ENCODE measurements at places on chromosomes 6 and 20.

- no peak for DNase-seq
These were observed 91.3 kb upstream of the MPC1 start for GRCh38 chr6:166473886-166474571.

DNA sequence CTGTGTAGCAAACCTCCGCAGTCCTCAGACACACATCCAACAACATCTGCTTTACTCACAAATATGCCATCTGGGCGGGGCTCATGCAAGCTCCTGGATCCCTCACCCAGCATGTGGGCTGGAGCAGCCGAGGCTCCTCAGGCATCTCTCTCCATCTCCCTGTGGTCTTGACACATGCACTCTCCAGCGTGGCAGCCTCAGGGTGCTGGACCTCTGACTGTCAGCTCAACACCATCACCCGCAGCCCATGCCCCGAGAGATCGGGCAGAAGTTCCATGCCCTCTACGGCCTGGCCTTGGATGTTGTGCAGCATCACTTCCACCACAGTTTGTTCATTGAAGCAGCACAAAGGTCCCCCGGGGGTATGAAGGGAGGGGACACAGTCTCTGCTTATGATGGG lies 32.6 kb upstream of the CD93 start:
- DNase-seq = no peak

DNA sequence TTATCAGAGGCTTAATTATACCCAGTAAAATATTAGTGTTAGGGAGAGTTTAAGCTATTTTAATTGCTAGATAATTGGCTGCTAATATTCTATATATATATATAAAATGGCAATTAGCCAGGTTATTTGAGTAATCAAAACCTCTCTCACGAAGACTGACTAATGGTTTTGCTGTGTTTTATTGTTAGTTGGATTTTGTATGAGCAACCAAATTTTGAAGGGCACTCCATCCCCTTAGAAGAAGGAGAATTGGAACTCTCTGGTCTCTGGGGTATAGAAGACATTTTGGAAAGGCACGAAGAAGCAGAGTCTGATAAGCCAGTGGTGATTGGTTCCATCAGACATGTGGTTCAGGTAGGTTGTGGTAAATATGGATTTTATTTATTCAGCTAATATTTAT lies 102.2 kb downstream of the RTN4IP1 start:
- DNase-seq = no peak

GRCh38 chr20:23125625-23126191 lies 39.6 kb upstream of the CD93 start:
- DNase-seq = no peak

GRCh38 chr6:24949020-24949569 lies 13.3 kb upstream of the RIPOR2 start:
- no peak for DNase-seq

DNA sequence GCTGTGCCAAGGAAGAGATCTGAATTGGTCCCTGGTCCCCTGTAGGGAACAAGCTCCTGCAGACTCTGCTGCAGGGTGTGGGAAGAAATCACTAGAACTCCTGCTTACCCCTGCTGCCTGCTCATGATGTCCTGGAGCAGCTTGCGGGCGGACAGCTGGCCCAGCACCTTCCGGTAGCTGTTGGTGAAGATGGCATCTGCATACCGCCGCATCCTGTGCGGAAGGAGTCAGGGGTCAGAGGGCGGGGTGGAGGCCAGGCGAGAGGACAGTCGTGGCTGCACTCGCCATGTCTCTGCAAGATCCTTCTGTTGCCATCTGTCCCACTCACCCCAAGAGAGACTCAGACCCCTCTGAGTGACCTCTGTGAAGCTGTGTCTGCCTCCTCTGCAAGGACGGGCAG lies 5.3 kb downstream of the GHRH start:
- DNase-seq = no peak

- DNase-seq = no peak
These were observed 7.7 kb downstream of the PSMB1 start for GRCh38 chr6:170545405-170545804.

- no peak for DNase-seq
These were observed 21.0 kb upstream of the PRELID3B start for GRCh38 chr20:59063358-59064213.

DNA sequence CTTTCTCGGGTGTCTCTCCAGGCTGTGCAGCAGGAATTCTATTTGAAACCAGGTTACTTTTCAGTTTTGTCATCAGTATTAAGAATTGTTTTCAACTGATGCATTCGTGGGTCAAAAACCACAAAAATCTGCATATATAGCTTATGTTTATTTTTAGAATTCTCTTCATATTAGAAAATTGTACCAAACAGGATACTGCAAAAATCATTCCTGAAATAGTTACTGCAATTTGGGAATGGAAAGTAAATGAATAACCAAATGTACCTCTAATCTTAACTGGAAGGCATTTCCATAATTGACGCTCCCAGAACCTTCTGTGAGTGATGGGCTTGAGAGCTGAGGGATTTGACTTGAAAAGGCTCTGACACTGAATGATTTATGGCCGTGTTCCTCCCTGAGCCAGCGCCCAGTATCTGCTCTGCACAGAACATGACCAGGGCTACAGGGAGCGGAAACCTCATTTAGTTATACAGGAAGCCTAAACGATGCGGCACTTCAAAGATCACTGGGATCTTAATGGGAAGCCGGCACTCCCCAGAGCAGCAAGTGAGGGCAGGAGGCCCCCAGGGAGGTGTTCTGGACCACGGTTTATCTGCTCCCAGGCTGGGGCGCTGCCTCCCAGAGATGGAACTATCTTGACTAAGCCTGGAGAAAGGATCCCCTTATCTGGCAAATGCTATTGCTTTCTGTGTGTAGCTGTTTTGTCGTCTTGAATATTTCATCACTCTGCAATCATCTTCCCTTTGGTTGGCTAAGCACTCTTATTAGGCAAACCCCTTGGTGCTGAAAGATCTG lies 446.0 kb downstream of the QKI start:
- no peak for DNase-seq

GRCh38 chr20:295804-296203 lies 1.6 kb upstream of the ZCCHC3 start:
- DNase-seq = no peak

- no peak for DNase-seq
These were observed 282.9 kb upstream of the RNF217 start for GRCh38 chr6:124679387-124679786.

DNA sequence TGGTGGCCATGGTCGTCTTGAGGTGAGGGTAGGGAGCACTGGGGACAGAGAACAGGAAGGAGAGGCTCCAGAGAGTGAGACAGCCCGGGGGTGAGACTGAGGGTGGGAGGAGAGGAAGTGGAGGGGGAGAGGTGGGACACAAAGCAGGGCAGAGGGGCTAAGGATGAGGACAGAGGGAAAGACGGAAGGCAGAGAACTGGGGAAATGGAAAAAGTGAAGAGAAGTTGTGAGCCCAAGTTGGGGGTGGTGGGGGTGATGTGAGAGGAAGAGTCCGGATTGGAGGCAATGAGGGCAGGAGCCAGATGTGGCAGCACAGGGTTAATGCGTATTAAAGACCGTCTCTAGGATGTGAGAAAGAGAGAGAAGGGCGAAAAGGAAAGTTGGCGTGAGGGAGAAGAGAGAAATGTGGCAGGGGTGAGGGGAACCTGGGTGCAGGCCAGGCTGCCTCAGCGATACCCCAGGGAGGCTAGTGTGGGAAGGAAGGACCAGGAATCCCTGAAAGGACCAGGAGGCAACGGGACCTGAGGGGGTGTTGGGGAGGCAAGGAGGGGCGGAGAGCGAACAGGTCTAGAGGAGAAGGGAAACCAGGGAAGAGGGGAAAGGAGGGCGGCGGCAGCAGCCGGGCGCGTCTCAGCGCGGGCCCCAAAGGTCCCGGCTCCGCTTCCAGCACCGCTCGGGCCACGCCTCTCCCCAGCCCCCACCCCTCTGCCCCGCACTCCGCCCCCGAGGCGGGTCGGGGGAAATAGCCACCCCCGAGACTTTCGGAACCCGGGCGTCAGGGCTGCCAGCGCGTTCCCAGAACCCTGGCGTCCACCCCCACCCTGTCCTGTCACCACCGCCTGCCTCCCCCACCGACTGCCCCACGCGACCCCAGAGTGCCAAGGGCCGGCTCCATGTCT lies at the start of gene PPP1R18:
TSS of gene PPP1R18 (minus strand) at position 637 of the 899 bp plus-strand sequence. CDS start at position 10, 627 bp downstream.
- DNase-seq = peak; percentile 76

DNA sequence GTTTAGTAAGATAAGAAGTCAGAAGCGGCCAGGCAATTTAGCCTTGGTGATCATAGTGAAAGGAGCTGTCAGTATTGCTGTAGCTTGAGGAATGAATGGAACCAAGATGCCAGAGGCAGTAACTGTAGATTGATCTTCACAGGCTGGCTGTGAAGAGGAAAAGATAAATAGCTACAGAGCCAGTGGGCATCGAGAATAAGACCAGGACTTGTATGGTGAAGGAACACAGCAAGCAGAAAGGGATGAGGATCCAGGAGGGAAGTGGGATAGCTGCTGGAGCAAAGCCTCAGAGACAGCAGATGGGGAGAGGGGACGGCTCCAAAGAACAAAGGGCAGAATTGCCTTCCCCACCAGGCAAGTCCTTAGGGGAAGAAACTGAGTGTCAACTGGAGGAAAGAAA lies 294.4 kb upstream of the PLN start:
- DNase-seq = no peak

GRCh38 chr20:20503777-20504530 lies 136.1 kb downstream of the INSM1 start:
- no peak for DNase-seq

GRCh38 chr6:155103816-155104366 lies 108.8 kb downstream of the TIAM2 start:
- no peak for DNase-seq

GRCh38 chr6:116535109-116535508 lies 10.4 kb downstream of the TRAPPC3L start:
- no peak for DNase-seq

GRCh38 chr20:33677991-33678702 lies 3.9 kb upstream of the NECAB3 start:
- DNase-seq = no peak

DNA sequence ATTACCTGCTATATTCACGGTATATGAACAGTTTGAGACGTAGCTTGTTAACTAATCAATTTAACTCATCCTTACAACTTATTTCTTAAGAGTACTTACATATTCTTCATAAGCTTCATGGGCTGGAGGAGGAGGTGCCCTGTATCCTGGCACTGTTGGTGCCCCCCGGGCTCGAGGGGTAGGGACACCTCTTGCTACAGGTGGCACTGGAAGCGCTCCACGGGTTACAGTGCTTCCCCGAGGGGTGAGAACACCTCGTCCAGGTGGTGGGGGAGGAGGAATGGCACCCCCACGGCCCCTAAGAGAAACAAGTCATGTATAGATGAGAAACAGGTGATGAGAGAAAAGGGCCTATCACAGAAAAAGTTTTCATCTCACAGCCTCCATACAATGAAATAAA lies 391.5 kb downstream of the KHDRBS2 start:
- no peak for DNase-seq

GRCh38 chr6:84453499-84453898 lies 226.1 kb upstream of the CEP162 start:
- no peak for DNase-seq

DNA sequence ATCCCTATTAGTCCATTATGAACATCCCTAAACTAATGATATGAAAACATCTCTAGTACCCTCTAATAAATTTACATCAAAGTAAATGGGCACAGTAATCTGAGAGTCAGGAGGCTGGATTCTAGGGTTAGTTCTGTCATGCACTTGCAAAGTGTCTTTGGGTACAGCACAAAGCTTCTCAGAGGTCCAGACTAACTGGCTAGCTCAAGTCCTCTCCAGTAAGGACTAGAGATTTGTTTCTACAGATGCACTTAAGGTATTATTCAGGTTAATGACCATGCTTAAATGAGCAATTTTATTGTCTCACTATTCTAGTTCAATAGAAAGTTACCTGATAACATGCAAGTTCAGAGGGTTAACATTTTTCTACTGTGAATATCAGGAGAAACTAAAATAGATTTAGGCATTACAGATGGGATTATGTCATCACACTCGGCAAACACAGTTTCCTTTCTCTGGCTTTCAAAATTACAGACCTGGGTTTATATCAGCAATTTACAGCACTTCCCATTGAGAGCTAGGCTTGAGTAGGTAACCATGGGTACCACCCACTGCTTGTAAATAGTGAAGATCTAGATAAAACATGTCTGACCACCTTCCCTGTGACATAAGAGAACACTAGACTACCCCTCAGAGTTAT lies 402.9 kb upstream of the RUNX2 start:
- no peak for DNase-seq

DNA sequence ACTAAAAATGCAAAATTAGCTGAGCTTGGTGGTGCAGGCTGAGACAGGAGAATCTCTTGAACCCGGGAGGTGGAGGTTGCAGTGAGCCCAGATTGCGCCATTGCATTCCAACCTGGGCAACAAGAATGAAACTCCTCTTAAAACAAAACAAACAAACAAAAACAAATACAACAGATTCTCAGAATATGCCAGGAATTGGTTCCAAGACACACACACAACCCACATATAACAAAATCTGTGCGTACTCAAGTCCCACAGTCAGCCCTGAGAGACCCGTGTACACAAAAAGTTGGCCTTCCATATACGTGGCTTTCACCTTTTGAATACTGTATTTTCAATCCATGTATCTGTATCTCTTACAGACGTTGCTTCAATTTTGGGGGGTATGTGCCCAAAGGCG lies 98.9 kb upstream of the MARCKS start:
- DNase-seq = no peak

- DNase-seq = no peak
These were observed 2.0 kb downstream of the TSHZ2 start for GRCh38 chr20:52974179-52974594.

DNA sequence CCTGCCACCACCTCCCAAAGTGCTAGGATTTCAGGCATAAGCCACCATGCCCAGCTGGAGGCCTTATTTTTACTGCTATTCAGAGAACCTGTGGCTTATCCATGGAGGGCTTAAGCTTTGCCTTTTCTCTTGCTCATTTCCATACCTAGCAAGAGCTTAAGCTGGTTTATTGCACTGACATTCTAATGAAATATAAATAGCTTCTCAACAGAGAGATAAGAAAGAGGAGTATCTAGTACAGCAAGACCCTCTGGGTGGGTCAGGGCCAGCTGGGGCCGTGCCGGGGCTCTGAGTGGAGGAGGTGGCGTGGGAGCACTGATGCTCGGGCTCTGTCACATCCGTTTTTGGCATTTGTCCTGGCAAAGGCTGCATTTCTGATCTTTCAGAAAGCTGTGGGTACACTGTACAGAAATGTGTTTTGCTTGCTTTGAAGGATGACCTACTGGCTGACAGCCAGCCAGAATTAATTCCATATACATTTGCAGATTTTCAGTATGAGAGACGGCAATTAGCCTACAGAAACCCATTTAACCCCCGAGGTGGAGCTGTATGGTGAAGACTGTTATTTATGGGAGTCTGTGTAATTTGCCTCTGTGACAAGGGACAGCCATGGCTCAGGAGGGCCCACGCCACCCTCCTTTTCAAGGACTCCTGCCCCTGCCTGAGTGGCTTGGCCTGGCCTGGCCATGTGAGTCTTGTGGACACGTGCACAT lies 181.6 kb upstream of the AKAP12 start:
- DNase-seq = no peak

- DNase-seq = no peak
These were observed 31.5 kb upstream of the IRAK1BP1 start for GRCh38 chr6:78835817-78836216.

Data from activated CD8-positive, alpha-beta memory T cell treated with anti-CD3 and anti-CD28 coated beads for 48 hours (primary cell).